Upper lobe of right lung (tissue), 1 donor: ENCODE measurements at places on chromosomes 3 and 15. TPM values are rescaled to one million over a fixed set of nuclear protein-coding genes. Genes with fewer than 3 reads are reported as not detected.

DNA sequence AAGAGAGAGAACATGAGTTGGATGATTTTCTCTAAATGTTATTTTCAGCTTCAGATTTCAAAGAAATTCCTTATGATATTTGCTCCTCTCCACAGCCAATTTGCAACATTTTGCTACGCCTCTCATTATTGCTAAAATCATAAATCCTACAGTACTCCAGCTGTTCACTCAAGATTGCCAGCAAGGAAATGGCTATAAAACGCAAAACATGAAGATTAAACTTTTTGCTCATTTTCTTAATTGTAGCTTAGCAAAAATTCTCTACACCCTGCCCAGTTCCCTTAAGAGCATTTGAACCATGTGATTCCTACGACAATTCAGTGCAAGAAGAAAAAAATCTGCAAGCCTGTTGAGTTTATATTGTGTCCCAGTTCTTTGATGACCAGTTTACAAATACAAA, 6.8 kb downstream of the CHRNA3 start:
- no peaks in the 10 kb centered on the region for H3K4me1 ChIP-seq
- DNase-seq: no peak
- H3K4me3 ChIP-seq: no peak overlapping the region
- no peaks in the 10 kb centered on the region for H3K36me3 ChIP-seq

GRCh38 chr15:77653832-77654480, 21.2 kb upstream of the LINGO1 start:
- no peak overlapping the region for H3K4me3 ChIP-seq
- no peaks in the 10 kb centered on the region for H3K36me3 ChIP-seq
- no peak for DNase-seq
- H3K27me3 ChIP-seq: peaks cover 16% of the 10 kb centered on the region

DNA sequence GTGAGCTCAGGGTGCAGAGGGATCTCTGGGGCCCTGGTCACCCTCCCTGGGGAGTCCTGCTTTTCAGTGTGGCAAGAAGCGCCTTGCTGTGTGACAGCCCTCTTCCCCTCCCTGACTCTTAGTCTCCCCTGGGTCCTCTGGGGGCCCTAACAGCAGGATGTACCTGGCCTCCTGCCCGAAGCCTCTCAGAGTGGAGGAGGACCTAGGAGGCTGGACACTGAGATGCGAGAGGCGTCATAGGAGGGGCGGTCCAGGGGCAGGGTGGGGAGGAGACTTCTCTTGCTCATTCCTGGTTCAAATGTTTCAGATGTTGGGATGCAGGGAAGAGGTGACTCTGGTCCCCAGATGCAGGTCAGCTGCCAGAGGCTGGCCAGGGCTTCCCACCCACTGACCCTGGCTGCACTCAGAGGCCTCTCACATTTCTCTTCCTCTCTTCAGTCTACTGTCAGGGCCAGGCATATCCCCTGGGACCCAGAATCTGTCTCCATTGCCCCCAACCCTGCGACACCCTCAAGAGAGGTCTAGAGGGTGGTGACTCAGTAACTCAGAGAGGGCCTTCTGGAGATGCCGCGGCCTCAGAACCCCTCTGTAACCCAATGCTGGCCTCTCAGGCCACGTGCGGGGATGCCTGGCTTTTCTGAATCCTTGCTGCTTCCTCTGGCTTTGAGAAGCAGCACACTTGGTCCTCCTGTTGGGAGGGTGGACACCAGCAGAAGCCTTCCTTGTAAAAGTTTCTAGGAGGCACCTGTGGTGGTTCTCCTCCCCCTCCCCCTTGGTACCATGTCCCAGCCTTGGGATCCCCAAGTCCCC, 25.9 kb downstream of the SNX33 start:
- H3K4me1 ChIP-seq: peaks cover 24% of the 10 kb centered on the region
- peak; percentile 81 for DNase-seq
- H3K27me3 ChIP-seq: no peaks in the 10 kb centered on the region
- H3K36me3 ChIP-seq: no peaks in the 10 kb centered on the region
- H3K4me3 ChIP-seq: no peak overlapping the region

Gene KLHDC8B
- total RNA-seq: 22.4 TPM

Gene LRRC28
- 20.3 TPM for total RNA-seq

- no peaks in the 10 kb centered on the region for H3K27me3 ChIP-seq
- peak within 1 kb of the TSS; percentile 96 for H3K27ac ChIP-seq
- peaks cover 30% of the 10 kb centered on the region for H3K4me1 ChIP-seq
- H3K4me3 ChIP-seq: peak within 1 kb of the TSS; percentile 76
- DNase-seq: peak; percentile 92
- peaks cover 59% of the 10 kb centered on the region for H3K36me3 ChIP-seq
Measured at GRCh38 chr15:90883976-90884718, at the start of gene FES. Gene FES (plus strand): TSS chr15:90884504. CDS start chr15:90885046, 542 bp downstream.

DNA sequence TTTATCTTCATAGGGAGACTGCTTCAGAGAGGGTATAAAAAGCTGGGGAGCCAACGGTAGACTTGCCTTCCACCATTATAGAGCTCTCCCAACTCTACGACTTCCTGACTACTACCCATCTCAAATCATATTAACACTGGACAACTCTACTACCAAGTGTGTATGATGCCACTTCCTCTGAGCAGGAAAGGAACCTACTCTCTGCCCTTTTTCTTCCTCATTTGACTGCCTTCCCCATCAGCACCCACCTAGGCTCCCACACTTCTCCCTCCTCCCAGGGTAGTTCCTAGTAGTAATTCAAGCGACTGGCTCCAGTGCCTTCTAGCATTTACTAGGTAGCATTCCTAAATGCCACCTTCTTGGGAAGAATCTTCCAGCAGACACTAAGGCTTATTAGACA, 24.5 kb upstream of the TBL1XR1 start:
- DNase-seq: no peak
- no peak overlapping the region for H3K4me3 ChIP-seq
- H3K36me3 ChIP-seq: no peaks in the 10 kb centered on the region
- no peaks in the 10 kb centered on the region for H3K4me1 ChIP-seq
- H3K27me3 ChIP-seq: no peaks in the 10 kb centered on the region

GRCh38 chr15:35753486-35753885, 207.5 kb upstream of the DPH6 start:
- no peaks in the 10 kb centered on the region for H3K4me1 ChIP-seq
- DNase-seq: no peak
- H3K4me3 ChIP-seq: no peak overlapping the region
- H3K27me3 ChIP-seq: no peaks in the 10 kb centered on the region

- H3K36me3 ChIP-seq: peaks cover 38% of the 10 kb centered on the region
- H3K4me3 ChIP-seq: no peak overlapping the region
- H3K27ac ChIP-seq: no peak overlapping the region
- peak; percentile 47 for DNase-seq
Measured at GRCh38 chr3:14488286-14489041, 51.7 kb downstream of the GRIP2 start.

DNA sequence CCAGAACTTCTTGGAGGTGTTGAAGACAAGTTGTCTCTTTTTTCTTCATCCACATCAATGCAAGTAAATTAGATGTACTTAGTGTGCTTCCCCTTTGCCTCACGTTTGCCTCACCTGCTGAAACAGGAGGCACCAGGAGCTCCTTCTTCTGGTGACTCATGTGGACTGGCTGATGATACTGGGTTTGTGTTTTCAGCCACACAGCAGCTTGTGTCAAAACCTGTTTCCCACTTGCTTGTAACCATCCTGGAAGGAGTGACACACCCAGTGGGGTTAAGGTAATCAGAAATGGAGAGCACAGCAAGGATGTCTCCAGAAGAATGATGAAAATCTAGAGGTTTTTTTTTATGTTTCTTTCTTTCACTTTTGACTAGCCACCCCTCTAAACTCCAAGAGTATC, 143.3 kb upstream of the RBMS3 start:
- no peak overlapping the region for H3K27ac ChIP-seq
- H3K4me3 ChIP-seq: no peak overlapping the region
- peaks cover 21% of the 10 kb centered on the region for H3K4me1 ChIP-seq

- no peaks in the 10 kb centered on the region for H3K27me3 ChIP-seq
- no peaks in the 10 kb centered on the region for H3K36me3 ChIP-seq
- peak overlapping the region; percentile 67 for H3K4me3 ChIP-seq
- H3K4me1 ChIP-seq: peaks cover 27% of the 10 kb centered on the region
- no peak for DNase-seq
Measured at GRCh38 chr3:64265646-64266045, 40.4 kb upstream of the PRICKLE2 start.

DNA sequence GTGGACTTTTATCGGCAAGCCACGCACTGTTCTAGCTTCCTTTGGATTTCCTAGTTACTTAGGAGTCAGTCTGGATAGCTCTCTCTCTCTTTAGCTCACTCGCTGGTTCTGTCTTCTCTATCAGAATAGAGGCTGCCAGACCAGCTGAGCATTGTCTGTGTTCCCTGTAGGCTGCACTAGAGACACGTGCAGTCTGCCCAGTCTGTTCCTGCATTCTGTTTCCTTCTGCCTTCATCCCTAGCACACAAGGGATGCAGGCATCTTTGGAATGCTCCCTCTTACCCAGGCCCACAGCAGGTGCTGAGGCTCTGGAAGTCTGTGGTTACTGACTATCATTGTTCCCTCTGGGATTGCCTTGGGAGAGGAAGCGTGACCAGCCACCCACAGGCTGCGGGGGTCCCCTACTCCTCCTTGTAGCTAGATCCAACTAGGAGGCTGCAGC, 322.8 kb downstream of the ZNF621 start:
- H3K27me3 ChIP-seq: no peaks in the 10 kb centered on the region
- H3K27ac ChIP-seq: no peak overlapping the region
- no peaks in the 10 kb centered on the region for H3K36me3 ChIP-seq
- no peak overlapping the region for H3K4me3 ChIP-seq

- H3K4me3 ChIP-seq: no peak overlapping the region
- H3K4me1 ChIP-seq: peaks cover 3% of the 10 kb centered on the region
- no peaks in the 10 kb centered on the region for H3K27me3 ChIP-seq
- no peaks in the 10 kb centered on the region for H3K36me3 ChIP-seq
- DNase-seq: no peak
- no peak overlapping the region for H3K27ac ChIP-seq
Measured at GRCh38 chr3:27485866-27486265, 1.7 kb upstream of the SLC4A7 start.

DNA sequence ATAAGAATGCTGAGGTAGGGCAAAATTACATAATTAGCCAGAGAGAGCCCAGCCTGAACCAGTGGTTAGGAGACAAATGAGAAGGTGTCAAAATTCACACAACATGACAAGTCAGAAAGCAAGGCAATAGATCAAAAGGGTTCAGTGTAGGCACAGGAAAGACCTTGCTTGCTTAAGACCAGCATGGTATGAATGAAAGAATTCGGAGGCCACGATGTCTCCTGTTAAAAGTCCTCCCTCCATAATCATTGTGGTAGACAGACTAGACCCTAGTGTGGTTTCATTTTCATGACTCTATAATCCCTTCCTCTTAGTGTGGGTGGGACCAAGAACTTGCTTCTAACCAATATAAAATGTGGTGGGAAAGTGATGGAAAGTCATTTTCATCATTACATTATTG, 98.7 kb upstream of the ANKRD28 start:
- no peaks in the 10 kb centered on the region for H3K27me3 ChIP-seq
- H3K36me3 ChIP-seq: no peaks in the 10 kb centered on the region
- H3K4me1 ChIP-seq: no peaks in the 10 kb centered on the region
- no peak overlapping the region for H3K27ac ChIP-seq
- H3K4me3 ChIP-seq: no peak overlapping the region

DNA sequence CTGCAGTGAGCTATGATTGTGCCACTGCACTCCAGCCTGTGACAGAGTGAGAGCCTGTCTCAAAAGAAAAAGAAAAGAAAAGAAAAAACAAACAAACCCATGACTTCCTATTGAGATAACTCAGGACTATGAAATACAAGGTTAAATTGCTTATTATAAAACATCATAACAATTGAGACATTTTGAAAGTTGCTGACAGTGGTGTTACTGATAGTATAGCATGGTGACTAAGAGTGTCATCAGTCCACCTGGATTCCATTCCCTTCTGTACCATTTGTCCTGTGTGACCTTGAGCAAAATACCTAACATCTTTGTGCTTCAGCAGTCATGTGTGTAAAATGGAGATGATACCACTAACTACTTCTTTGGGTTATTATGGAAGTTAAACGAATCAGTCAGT, 49.1 kb downstream of the ARHGEF26 start:
- H3K4me1 ChIP-seq: no peaks in the 10 kb centered on the region
- no peak for DNase-seq
- H3K36me3 ChIP-seq: no peaks in the 10 kb centered on the region
- H3K4me3 ChIP-seq: no peak overlapping the region
- H3K27ac ChIP-seq: no peak overlapping the region

Gene SUCNR1
- total RNA-seq: 2.7 TPM

DNA sequence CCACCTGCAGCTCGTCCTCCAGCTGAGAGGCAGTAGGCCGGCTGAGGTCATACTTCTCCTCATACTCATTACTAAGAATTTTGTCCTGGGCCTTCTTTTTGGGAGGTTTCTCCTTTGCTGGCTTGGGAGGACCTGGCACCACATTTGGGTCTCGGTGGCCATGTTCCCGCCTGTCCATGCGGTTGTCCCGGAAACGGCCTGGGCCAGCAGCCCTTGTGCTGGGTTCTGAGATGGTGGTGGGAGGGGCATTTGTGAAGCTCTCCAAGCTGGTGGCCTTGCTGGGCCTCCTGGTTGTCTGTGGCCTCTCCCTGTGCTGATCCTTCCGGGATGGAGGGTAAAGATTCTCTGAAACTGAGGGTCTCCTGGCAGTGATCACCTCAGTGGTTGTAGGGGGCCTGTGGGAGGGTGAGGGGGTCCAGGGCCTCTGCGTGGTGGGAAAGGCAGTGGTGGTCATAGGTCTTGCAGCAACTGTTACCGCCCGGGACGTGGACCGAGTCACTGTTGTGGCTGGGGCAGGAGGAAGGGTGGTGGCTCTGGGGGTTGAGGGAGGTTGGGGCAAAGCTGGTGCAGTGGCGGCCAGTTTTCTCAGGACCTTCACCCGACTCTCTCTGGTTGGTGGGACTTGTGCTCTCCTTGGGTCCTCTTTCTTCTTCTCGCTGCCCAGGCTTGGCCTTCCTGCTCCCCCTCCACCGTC, 2.5 kb downstream of the CCDC80 start:
- peaks cover 22% of the 10 kb centered on the region for H3K4me1 ChIP-seq
- peak overlapping the region; percentile 27 for H3K4me3 ChIP-seq
- DNase-seq: no peak
- H3K36me3 ChIP-seq: no peaks in the 10 kb centered on the region

GRCh38 chr3:197394464-197395321, 96.3 kb upstream of the DLG1 start:
- no peak overlapping the region for H3K27ac ChIP-seq
- H3K36me3 ChIP-seq: no peaks in the 10 kb centered on the region
- H3K27me3 ChIP-seq: no peaks in the 10 kb centered on the region

DNA sequence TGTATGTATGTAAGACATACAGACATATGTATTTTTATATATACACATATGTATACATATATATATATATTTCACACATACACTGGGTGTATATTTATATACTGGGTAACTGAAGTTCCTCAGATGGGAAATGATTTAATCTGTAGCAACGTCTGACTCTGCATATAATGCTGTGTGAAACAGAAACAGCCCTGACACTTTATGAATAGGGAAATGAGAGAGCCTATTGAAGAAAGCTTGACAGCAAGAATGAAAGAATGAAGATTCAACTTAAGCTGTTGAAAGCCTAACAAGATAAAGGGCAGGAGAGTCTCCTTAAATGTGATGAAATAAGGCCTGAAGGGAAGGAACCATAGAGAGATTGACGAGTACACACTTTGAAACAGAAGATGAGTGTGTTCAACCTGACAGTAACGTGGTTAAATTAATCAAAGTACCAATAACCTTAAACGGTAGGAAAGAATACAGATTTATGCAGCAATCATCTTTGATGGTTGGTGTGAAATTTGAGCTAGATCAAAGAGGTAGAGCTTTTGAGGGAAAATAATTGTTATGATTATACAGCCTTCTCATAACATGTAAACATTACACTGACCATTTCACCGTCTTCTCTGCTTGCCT, 169.9 kb downstream of the MECOM start:
- H3K4me3 ChIP-seq: no peak overlapping the region
- H3K27ac ChIP-seq: no peak overlapping the region
- no peak for DNase-seq
- no peaks in the 10 kb centered on the region for H3K36me3 ChIP-seq
- H3K4me1 ChIP-seq: no peaks in the 10 kb centered on the region

- no peak for DNase-seq
- no peak overlapping the region for H3K27ac ChIP-seq
- H3K36me3 ChIP-seq: peaks cover 9% of the 10 kb centered on the region
- H3K4me1 ChIP-seq: no peaks in the 10 kb centered on the region
- H3K4me3 ChIP-seq: no peak overlapping the region
- H3K27me3 ChIP-seq: no peaks in the 10 kb centered on the region
Measured at GRCh38 chr3:52388933-52389332, 56.0 kb downstream of the SEMA3G start.
